ENCODE measurements at places on chromosomes 16 and 17.

DNA sequence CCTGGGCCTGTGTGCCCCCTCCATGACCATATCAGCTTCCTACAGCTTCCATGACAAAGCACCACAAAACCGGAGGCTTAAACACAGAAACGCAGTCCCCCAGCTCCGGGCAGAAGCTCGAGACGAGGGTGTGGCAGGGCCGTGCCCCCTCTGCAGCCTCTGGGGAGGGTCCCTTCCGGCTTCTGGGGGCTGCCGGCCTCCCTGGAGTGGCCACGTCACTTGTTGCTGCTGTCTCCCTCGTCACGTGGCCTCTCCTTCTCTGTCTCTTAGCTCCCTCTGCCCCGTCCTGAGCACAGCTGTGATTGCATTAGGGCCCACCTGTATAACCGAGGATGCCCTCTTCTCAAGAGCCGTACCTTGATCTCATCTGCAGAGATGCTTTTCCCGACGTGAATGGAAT lies 64.6 kb downstream of the JPH3 start:
- DNase-seq = no peak

- peak; percentile 52 for DNase-seq
Measured at GRCh38 chr16:700684-701584, 4.7 kb downstream of the FBXL16 start.

- no peak for DNase-seq
Measured at GRCh38 chr16:12709807-12710206, 93.9 kb downstream of the CPPED1 start.

DNA sequence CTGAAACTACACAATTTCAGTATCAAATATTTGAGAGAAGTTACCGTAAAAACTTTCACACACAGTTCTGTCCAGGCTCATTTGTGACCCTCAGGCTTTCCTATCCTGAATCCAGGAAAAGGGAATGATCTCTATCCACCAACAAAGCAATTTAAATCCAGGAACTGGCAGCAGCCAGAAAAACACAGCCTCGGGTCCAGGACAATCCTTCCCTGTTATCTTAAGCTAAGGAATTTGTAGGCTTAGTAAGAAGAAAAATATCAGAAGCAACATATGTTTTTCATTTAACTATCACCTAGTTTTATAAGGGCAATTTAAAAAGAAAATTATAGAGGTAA lies 47.1 kb downstream of the TEX2 start:
- no peak for DNase-seq

GRCh38 chr16:53089434-53090285 lies 34.9 kb downstream of the CHD9 start:
- DNase-seq = no peak

GRCh38 chr16:21172650-21173049 lies 14.2 kb downstream of the LDAF1 start:
- no peak for DNase-seq

DNA sequence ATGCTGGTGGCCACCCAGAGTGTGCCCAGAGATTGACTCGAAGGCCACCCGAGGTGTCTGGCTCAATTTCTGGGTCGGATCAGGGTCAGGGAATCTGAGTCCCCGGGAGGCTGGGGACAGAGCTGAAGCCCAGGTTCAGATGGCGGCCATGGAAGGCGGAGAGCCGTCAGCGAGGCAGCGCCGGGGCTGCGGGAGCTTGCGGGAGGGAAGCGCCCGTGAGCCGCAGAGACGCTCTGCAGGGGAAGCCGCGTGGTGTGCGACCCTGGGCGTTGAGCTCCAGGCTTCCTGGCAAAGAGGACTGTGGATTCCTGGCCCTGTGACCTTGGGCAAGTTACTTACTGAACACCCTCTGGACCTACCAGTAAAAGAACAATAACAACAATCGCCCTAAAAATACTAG lies 518 bp upstream of the SPATA22 start:
- no peak for DNase-seq

DNA sequence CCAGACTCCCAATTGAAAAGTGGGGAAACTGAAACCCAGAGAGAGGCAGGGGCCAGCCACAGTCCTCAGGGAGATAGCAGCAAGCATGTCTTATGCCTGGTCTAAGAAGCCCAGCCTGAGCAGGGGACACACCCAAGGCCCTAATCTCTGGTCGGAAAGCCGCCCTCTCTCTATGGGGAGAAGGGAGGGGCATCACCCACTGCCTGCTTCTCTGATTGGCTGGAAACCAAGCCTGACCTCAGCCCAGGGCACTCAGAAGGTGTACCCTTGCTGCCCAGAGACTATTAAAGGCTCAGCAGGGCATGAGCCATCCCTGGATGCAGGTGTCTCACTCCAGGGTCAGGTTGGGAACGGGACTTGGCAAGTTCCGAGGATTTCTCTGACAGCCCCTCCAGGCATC lies 5.7 kb upstream of the KRT13 start:
- DNase-seq = no peak

- DNase-seq = no peak
Measured at GRCh38 chr16:52546291-52547003, 496 bp downstream of the TOX3 start.

DNA sequence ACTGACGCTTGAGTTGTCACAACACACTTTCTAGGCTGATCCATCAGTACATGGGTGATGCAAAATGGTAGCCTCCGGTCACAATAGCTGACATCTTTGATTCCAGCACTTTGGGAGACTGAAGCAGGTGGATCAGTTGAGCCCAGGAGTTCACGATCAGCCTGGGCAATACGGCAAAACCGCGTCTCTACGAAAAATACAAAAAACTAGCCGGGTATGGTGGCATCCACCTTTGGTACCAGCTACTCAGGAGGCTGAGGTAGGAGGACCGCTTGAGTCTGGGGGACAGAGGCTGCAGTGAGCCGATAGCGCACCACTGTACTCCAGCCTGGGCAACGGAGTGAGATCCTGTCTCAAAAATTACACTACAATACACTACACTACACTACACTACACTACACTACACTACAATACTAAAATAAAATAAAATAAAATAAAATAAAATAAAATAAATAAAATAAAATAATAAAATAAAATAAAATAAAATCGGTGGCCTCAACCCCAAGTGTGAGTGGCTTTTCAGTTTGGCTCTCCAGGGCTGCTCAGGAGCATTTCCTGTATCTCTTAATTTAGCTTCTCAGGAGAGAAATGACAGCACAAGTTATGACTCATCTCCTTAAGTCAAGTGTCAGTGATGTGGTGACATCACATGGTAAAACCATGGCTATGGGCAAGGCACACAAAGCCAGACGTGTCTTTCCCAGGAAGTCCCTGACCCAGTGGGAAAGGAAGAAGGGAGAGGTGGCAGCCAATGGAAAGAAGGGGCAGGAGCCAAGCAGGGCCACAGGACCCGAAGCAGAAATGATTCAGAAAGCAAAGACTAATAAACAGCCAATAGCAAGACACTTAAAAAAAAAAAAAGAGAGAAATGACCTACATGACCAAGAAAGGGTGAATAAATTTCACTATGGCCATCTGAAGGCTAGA lies 75.3 kb upstream of the TBC1D3K start:
- peak; percentile 19 for DNase-seq

DNA sequence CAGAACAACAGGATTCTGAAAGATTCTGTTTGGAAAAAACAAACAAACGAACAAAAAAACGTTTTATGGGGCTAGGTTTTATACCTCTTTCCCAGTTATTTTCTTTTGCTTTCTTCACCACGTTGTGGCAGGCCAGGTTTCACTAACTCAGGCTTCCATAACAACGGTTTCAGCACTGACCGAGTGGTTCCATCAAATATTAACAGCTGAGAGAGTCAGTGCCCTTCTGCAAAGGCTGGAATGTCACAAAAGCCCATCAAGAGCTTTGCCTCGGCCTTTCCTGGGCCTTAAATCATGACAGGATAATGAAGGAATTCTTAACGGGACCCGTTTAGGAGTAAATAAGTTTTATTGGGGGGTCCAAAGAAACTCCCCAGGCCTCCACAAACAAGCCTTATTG lies 34.2 kb downstream of the MPHOSPH6 start:
- DNase-seq = no peak

GRCh38 chr16:81926036-81926435 lies 85.2 kb downstream of the SDR42E1 start:
- no peak for DNase-seq

- DNase-seq = no peak
Measured at GRCh38 chr16:75238132-75238852, 13.1 kb downstream of the BCAR1 start.

- DNase-seq = no peak
Measured at GRCh38 chr17:603406-604114, 111.1 kb downstream of the VPS53 start.

DNA sequence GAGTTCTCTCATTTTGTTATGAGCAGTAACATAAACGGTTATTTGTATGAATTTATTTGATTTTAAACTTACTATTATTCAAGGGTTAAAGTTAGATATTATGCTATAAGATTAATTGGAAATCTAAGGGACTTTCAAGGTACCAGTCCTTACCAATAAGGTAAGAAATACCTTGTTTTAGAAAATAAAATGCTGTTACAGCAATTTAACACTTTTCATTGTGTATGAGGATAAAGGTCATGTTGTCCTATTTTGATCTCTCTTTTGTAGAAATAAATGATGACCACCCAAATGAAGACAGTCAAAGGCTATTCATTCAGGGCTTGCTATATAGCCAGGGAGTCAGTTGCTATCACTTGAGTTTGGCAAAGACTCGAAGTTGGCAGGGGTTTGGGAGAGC lies 1185.9 kb upstream of the GOT2 start:
- no peak for DNase-seq

DNA sequence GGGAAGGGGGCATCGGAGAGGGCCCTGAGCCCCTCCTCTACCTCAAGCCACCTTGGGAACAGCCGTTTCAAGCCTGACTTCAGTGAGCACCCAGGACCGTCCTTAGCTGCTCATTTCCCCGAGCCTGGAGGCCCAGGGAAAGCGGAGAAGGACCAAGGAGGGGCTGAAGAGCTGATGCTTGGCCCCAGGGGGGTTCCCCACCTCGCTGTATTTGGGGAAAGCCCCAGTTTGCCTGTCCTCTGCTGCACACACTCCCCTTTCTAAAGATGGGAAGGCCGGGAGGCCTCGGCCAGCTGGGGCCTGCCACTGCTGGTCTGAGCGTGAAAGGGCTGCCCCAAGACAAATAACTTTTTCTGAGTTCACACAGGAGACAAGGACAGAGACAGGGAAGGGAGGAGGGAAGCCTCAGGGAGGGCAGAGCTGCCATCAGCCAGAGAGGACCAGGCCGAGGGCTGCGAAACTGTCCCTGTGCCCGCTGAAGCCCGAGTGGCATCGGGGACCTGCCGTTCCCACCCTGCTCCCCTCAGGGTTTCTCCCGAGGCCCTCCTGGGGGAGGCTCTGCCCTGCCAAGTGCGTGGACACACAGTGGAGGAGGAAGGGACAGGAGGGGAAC lies 11.6 kb downstream of the ZACN start:
- DNase-seq = no peak

- DNase-seq = no peak
Measured at GRCh38 chr16:30724641-30725417, 23.4 kb upstream of the PHKG2 start.

DNA sequence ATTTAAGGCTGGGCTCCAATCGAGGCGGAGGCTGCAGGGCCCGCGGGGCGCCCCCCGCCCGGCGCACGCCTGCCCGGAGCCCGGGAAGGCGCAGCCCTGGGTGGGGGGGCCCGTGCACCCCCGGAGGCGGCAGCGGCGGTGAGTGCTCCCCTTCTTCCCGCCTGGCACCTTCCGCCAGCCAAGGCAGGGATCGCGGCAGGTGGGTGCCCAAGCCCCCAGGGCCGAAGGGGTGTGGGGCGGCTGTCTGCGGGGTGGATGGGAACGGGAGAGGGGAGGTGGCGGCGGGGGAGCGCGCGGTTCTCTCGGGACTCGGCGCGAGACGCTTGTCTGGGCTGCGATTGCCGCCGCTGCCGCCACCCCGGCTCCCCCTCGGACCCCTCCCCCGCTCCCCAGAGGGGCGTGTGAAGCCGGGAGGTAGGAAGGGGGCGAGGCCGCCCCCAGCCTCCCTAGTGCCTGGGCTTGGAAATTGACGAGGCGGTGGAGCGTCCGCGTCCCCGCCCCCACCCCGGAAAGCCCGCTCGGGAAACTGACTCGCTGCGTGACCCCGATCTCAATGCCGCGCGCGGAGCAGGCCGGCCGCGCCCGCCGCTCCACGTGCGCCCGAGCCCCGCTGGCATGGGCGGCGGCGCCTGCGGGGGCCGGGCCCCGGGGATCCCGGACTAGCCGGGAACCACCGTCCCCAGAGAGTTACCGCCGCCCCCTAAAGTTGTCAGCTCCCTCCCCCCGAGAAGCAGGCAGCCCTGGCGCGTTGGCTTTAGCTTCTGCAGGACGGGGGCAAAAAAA lies 231.5 kb downstream of the MRTFB start:
- DNase-seq = no peak

- peak; percentile 46 for DNase-seq
Measured at GRCh38 chr17:81831957-81832607, 1.0 kb downstream of the MCRIP1 start.

GRCh38 chr16:54693864-54694263 lies 236.8 kb upstream of the IRX5 start:
- DNase-seq = no peak

DNA sequence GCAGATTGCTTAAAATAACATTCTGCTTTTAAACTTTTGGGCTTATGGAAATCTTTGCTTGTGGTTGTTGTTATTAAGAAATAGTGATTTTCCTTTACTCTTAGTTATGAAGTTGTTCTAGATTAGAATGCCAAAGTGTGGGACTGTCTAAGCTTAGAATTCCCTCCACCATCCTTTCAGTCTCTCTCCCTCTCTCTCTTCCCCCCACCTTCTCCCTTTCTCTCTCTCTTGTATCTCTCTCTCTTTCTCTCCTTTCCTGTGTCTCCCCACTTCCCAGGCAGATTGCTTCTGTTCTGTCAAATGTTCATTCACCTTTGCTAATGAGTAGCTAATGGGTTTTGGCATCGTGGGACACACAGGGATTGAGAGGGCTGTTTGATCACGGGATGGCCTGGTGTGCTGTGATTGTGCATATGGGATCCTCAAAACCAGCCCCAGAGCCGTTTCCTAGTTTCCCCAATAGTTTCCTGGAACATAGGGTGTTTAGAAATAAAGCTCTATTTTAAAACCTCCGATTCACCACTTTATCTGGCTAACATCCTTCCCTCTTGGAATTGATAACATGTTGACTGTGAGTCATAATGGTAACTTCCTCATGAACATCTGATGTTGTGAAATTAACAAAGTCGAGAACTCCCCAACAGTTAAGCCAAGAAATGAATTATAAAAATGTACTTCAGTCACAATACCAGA lies 502.6 kb downstream of the TMEM114 start:
- no peak for DNase-seq

- DNase-seq = no peak
Measured at GRCh38 chr16:52547834-52548215, 882 bp upstream of the TOX3 start.

GRCh38 chr17:39123627-39124026 lies 27.8 kb downstream of the PLXDC1 start:
- DNase-seq = no peak

GRCh38 chr17:81405411-81405872 lies 10.2 kb downstream of the BAHCC1 start:
- DNase-seq = no peak

Measured in CD4-positive, alpha-beta T cell treated with Interleukin-2 at 100 ng/mL for 4 hours (primary cell).